H9 (cell line): ENCODE measurements at places on chromosomes 2 and 18. TPM values are rescaled to one million over a fixed set of nuclear protein-coding genes. Genes with fewer than 3 reads are reported as not detected.

- no peak overlapping the region for H3K4me3 ChIP-seq
- 0 out of 2 replicates have a peak, but pooled peaks cover 2% of the 10 kb centered on the region for H3K36me3 ChIP-seq
- peaks cover 66% of the 10 kb centered on the region for H3K27me3 ChIP-seq
- H3K27ac ChIP-seq: no peak overlapping the region
- DNase-seq: peak; percentile 56
These were observed 3.3 kb upstream of the POU3F3 start for GRCh38 chr2:104850361-104851290.

DNA sequence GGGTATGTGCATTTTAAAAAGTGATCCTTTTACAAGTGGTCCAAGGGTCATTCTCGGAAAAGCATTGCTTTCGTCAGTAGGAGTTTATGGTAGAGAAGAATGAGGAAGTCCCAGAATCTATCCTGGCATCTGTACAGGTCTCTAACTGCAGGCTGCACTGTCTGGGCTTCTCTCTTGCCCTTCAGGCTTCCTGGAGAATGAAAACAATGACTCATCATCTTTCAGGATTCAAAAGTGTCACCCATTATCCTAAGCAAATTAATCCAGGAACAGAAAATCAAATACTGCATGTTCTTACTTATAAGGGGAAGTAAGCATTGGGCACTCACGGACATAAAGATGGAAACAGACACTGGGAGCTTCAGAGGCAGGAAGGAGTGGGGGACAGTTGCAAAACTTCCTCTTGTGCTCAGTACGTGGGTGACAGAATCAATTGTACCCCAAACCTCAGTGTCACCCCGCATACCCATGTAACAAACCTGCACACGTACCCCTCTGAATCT, 60.2 kb upstream of the TXNDC2 start:
- no peak overlapping the region for H3K4me3 ChIP-seq
- no peaks in the 10 kb centered on the region for H3K36me3 ChIP-seq
- no peak for DNase-seq
- no peak overlapping the region for H3K27ac ChIP-seq
- H3K4me1 ChIP-seq: no peaks in the 10 kb centered on the region
- no peaks in the 10 kb centered on the region for H3K27me3 ChIP-seq

GRCh38 chr2:120972286-120972685, 236.6 kb downstream of the GLI2 start:
- no peaks in the 10 kb centered on the region for H3K4me1 ChIP-seq
- H3K4me3 ChIP-seq: no peak overlapping the region
- no peak for DNase-seq
- H3K36me3 ChIP-seq: peaks cover 40% of the 10 kb centered on the region
- no peaks in the 10 kb centered on the region for H3K27me3 ChIP-seq

- no peak for DNase-seq
- no peaks in the 10 kb centered on the region for H3K4me1 ChIP-seq
- H3K27me3 ChIP-seq: no peaks in the 10 kb centered on the region
- H3K27ac ChIP-seq: no peak overlapping the region
These were observed 24.8 kb downstream of the MRPL35 start for GRCh38 chr2:86223927-86224560.

- no peak overlapping the region for H3K4me3 ChIP-seq
- no peaks in the 10 kb centered on the region for H3K27me3 ChIP-seq
- H3K27ac ChIP-seq: no peak overlapping the region
- no peaks in the 10 kb centered on the region for H3K36me3 ChIP-seq
- H3K4me1 ChIP-seq: no peaks in the 10 kb centered on the region
- DNase-seq: no peak
These were observed 301.3 kb downstream of the EPHA4 start for GRCh38 chr2:221270806-221271205.

The RSAD2 gene
- not detected in 2 replicates for total RNA-seq

The LRRTM1 gene
- total RNA-seq: 1.1 and 1.2 TPM in 2 replicates

The SERPINB10 gene
- total RNA-seq: not detected in 2 replicates

The UCN gene
- 0.77 and 1.5 TPM in 2 replicates for total RNA-seq
